Retina (tissue), 1 donor: ENCODE measurements at places on chromosomes 11 and 22.

DNA sequence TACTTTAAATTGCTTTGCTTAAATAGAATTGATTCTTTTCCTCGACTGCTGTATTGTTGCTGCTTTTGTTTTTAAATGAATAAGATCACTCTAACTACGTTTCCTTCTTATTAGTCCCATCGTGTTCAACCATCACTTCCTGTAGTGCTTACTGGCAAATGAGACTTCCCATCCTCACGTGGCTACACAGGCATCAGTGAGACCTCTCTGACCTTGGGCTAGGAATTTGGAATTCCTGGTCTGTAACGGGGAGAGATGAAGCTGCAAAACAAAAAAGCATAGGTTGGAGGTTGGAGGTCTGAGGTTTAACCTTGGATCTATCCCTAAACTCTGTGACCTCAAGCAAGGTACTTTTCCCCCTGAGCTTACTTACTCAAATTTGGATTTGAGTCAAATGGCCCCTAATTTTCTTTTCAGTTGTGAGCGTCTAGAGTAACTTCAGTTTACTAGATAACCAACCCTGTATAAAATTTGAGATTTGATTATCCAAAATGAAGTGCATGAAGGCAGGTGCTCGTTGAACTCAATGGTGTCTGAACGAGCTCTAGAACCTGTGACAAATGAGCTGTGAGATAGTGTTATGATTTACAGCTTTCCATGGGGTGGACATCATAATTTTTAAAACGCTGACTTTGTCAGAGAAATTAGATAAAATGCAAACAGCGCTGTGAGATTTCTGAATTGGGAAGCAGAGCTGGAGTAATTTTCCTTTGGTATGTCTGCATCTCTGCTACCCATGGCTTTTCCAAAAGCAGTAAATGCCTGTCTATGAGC is 151.2 kb downstream of the DBX1 start:
- DNase-seq, result no peak

DNA sequence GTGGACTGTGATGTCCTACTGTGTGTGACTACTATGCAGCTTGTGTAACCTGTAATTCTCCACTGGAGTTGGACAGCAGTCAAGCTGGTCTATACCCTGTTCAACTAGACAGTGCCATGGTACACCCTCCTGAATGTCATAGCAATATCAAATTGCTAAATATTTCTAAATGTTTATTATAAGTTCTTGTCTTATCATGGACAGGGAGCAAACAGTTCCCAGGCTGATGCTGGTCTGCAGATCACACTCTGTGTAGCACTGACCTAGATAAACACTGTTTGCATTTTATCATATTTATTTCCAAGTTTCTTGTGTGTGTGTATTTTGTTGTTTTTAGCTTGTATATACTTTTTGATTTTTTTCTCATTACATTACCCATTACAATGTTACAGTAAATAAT is 22.0 kb downstream of the PARVA start:
- no peak for DNase-seq

GRCh38 chr22:27420817-27421361 is 380.7 kb downstream of the MN1 start:
- no peak for DNase-seq

DNA sequence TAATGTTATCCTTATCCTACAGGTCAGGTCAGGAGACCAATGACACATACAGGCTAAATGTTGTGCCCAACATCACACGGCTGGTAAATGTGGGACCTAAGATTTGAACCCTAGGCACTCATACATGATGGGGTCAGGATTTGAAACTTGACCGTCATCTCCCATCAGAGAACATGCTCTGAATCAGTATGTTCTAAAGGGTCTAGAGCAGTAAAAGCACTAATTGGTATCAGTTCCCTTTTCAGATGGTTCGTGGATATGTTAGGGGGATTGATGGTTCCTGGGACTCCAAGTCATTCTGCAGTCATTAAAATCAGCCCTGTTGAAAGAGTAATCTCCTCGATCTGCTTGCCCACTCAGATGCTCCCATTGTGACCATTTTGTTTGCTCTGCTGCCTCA is 65.5 kb downstream of the BMAL1 start:
- DNase-seq, result no peak

DNA sequence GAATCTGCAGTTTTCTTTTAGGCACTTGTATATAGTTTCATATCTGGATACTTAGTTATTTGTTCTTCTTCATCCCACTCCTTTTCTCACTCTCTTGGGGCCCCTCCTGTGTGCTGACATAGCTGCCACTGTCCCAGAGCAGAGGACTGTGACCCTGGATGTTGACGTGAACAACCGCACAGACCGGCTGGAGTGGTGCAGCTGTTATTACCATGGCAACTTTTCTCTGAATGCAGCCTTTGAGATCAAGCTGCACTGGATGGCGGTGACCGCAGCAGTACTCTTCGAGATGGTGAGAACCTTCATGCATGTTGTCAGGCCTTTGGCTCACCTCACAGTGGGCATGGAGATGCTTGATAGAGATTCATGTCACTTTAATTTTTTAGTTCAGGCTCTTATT is 50.9 kb upstream of the YWHAH start:
- peak; percentile 58 for DNase-seq

GRCh38 chr11:118151431-118151830 is 1.2 kb downstream of the SCN4B start:
- DNase-seq, result no peak

DNA sequence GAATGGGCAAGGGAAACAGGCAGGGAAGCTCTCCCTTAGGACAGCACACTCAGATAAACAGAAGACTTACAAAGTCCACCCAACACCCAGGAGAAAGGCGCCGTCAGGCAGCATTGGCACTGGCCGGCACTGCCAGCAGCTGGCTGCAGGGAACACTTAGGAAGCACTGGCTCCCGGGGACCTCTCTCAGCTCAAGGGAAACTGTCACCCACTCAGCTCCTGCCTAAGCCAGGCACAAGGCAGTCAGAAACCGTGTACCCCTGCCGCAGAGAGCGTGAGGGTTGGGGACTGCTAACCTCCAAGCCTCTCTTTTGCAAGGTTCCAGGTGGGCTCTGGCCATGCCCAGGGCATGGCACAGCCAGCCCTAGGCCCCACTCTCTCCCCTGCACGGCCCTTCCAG is 64.7 kb downstream of the DGCR2 start:
- DNase-seq, result no peak

DNA sequence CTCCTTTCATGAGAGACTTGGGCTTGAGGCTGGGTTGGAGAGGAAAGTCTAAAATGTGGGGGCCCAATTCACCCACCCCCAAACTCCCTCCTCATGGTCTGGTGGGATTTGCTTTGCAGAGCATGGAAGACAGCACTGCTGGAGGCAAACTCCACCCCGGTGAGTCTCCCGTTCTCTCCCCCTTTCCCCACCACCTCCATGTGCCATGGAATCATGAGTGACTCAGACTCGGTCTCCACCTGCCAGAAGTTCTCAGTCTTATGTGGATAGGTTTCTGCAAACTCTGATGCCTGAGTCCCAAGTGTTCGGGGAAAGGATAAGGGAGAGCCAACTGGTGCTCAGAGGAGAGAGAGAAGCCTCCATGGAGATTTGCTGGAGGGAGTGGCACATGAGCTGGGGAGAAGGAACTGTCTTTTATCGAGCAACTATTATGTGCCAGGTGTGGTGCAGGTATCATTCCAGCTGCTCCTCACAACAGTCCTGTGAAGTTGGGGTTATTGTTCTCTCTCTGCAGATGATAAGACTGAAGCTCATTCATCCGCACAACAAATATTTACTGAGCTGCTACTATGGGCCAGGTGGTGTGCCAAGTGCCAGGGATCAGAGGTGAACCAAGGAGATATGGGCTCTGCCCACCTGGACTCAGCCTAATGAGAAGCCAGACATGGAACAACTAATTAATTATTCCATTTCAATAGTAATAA is 6.6 kb downstream of the PLEKHB1 start:
- DNase-seq, result no peak

DNA sequence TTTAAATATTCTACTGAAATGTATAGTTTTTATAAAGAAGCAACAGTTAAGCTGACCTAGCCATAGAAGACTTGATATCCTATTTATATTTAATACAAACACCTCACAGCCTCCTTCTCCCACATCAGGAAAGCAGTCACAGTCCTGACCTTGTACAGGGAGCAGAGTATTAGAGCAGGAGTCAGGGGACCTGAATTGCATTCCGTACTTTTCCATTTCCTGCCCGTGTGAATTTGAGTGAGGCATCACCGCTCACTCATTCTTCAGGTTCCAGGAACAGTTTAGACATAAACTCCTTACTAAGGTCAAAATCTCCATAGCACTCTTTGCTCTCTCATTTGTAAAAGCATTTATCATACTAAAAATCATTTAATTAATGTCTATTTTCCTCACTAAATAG is 482.5 kb upstream of the FAT3 start:
- no peak for DNase-seq

DNA sequence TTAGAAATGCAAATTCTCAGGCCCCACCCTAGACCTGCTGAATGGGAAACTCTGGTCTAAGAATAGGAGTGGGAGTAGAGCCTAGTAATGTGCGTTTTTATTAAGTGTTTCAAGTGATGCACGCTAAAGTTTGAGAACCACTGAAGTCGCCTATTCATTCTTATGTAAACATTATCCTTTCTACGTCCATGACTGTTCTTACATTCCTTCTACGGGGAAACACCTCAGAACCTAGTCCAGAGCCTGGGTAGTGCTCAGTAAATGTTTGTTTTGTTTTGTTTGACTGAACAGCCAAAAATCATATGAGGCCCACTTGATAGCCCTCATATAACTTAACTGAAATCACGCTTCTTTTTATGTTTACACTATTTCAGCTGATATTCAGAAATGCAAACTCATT is 29.8 kb downstream of the VSIG10L2 start:
- no peak for DNase-seq

DNA sequence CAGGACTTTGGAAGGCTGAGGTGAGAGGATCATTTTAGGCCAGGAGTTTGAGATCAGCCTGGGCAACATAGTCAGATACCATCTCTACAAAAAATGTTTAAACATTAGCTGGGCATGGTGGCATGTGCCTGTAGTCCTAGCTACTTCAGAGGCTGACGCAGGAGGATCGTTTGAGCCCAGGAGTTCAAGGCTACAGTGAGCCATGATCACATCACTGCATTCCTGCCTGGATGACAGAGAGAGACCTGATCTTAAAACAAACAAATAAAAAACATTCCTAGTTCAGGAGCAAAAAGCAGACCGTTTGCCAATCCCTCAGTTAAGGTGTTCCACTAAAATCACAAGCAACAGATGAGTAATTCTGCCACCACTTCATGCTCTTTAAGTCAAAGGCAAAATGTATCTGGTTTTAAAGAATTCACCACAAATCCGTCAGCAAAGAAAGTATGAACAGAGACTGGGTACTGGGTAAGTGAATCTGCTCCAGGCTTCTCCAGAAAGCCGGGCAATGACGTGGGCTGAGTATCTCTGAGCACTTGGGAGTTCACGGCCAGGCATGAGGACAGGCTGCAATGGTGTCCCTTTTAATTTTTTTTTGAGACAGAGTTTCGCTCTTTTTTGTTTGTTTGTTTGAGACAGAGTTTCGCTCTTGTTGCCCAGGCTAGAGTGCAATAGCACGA is 19.5 kb downstream of the CLTCL1 start:
- no peak for DNase-seq

DNA sequence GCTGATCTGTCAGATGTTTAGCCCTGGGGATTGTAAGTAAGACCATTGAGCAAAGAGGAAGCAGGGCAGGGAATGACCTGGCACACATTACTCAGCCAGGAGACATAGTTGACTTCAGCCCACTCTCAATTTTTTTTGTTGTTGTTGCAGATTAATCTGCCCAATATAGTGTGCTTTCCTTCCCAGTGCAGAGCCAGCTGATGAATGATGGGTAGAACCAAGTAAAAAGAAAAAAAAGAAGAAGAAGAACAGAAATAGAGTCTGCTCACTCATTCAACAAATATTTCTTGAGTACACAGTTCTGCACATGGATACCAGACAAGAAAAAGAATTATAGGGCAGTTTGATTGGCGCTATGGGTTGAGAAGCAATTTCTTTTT is 292.7 kb downstream of the ETS1 start:
- DNase-seq, result no peak

GRCh38 chr11:60084631-60085273 is 3.7 kb upstream of the MS4A2 start:
- no peak for DNase-seq

GRCh38 chr22:39655831-39656230 is 85.3 kb downstream of the CACNA1I start:
- peak; percentile 69 for DNase-seq

DNA sequence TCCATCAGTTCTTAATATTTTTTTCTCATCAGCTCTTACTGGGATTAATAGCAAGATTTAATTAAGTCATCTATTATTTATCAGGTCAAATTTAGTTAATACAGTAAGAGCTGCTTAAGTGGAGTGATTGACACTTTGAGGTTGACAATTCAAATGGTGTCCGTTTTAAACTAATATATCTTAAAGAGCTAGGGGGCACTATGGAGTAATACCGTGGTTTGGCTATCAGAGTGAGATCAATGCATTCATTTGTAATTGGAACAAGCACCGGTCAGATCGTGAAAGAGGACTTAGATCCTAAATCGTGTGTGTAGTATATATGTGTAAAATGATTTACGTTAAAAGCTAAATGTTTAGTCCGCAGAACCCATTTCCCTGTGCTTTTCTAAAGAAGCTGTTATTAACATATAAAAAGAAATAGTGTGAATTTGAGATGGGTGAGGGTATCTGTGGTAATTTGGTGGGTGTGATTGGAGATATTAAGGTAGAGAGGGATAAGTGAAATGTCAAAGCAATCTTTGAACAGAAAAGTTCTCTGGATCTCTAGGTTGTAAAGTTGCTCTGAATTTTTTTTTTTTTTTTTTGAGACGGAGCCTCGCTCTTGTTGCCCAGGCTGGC is 2.3 kb downstream of the SIK2 start:
- DNase-seq, result peak; percentile 56

- peak; percentile 86 for DNase-seq
Observed at GRCh38 chr22:43230971-43231723, 44.2 kb upstream of the TTLL12 start.

GRCh38 chr22:47357493-47357892 is 595.0 kb downstream of the TBC1D22A start:
- no peak for DNase-seq

GRCh38 chr11:130816546-130817329 is 99.5 kb downstream of the SNX19 start:
- no peak for DNase-seq

- no peak for DNase-seq
Observed at GRCh38 chr11:21053466-21053865, 384.1 kb downstream of the NELL1 start.

DNA sequence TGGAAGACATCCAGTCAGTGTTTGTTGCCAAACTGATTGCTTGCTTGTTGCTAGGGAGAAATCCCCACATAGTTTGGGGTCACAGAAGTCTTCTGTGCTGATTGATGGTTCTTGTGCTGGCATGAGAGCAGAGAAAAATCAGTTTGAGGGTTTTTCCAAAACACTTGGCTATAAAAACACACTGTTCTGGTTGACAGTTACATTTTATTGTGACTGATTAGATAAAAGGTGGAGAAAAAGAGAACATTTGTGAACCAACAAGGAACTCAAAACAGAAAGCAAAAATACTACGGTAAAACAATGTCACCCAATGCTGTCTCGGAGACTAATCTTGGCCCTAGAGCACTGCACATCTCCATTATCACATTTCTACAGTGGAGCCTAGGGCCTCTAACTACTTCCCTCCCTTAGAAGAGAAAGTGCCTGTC is 14.4 kb upstream of the EIF4G2 start:
- no peak for DNase-seq
